ENCODE measurements at places on chromosomes 6 and 20.

DNA sequence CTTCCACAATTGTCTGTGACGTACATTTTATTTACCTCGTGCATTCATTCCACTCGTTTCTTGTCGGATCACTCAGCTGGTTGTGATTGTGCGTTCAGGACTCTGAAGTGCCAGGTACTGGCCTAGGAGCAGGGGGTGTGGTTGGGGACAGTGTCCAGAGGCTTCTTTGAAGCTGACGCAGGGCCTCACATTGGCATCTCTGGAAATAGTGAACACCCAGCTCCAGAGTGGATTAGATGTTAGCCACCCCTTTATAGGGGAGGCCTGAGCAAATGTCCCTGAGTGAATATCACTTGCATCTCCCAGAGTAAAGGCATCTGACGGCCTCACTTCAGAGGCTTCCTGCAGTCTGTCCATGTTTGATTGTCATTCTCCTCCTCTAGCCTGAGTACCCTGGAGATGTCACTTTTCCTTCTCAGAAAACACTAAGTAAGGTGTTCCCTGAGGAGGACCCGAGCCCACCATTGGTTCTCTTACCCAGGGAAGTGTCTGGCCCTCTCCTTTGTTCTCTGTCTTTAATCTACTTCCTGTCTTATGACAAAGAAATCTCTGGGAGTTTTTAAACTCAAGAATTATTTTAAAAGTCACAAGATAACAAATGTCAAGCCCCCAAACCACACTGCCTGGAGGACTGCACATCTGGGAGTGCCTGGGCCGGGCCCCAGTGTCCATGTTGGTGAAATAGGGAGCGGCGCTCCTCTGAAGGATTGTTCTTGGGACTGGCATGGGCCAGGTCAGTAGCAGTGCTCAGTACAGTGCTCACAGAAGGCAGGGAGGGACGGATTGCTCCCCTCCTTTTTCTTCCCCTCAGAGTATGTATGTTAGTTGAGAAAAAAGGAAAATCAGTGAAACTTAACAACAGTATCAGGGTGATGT lies 10.8 kb downstream of the STX16 start:
- no peak for DNase-seq

- no peak for DNase-seq
Measured at GRCh38 chr6:48714699-48715098, 603.7 kb upstream of the PTCHD4 start.

GRCh38 chr6:165728216-165728615 lies 65.2 kb upstream of the PDE10A start:
- DNase-seq, result no peak

GRCh38 chr6:36983538-36983937 lies 2.5 kb downstream of the MTCH1 start:
- no peak for DNase-seq

DNA sequence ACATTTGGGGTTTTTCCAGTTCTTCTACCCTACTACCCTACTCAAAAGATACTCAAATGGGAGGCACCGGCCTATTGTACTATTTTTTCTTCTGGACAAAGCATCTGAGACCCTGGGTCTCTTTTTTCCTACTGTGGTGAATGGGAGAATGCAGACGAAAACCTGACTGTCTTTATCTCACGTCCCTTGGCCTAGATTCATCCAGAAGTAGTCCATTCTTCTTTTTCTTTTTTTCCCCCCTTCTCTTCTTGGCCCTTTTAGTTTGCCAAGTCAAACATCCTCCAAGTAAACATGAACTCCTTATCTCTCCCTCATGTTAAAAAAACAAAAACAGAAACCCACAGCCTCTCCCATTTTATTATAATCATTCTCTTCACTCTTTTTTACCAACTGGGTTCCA lies 8.7 kb upstream of the ILRUN start:
- DNase-seq, result no peak
